ENCODE measurements at places on chromosomes 3 and 15.

GRCh38 chr3:43852066-43852465 lies 161.3 kb downstream of the ABHD5 start:
- DNase-seq, result no peak

- DNase-seq, result no peak
Observed at GRCh38 chr15:34718681-34719665, 35.8 kb downstream of the GJD2 start.

DNA sequence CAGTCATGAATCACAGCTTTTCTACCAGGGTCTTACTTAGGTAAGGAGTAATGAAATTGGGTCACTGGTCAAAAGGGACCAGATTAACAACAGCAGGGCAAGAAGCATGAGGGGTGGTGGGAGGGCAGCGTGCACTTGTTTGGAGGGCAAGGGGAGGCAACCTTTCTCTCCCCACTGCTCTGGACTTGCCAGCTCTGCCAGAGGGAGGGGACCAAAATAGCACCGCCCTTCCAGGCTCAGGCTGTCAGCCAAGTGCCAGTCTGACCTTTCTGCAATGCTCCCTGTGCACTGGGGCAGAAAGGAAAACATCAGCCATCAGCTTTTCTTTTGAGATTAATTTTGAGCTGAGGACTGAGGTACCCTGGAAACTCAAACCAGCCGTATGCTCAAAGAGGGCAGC lies 4.5 kb upstream of the ULK3 start:
- no peak for DNase-seq

- DNase-seq, result peak; percentile 43
Observed at GRCh38 chr3:171460725-171461524, 720 bp upstream of the TNIK start.

- DNase-seq, result no peak
Observed at GRCh38 chr3:53671192-53671960, 174.8 kb downstream of the CHDH start.

GRCh38 chr15:60371175-60372051 lies 26.4 kb downstream of the ANXA2 start:
- peak; percentile 94 for DNase-seq

DNA sequence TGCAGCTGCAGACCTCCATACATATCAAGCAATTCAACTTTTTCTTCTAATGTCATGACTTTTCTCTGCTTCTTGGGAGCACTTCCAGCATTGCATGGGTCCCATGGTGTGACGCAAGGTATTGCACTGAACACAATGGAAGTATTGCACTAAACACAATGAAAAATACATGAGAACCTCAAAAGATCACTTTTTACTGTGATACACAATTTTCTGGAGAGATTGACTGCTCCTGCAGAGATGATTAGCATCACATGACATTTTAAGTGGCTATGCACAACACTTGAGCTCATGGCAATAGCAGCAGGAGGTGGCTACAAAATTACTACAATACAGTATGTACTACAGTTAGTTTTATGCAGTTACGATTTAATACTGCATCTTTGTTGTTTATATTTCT lies 113.5 kb upstream of the BHLHE40 start:
- DNase-seq, result no peak

DNA sequence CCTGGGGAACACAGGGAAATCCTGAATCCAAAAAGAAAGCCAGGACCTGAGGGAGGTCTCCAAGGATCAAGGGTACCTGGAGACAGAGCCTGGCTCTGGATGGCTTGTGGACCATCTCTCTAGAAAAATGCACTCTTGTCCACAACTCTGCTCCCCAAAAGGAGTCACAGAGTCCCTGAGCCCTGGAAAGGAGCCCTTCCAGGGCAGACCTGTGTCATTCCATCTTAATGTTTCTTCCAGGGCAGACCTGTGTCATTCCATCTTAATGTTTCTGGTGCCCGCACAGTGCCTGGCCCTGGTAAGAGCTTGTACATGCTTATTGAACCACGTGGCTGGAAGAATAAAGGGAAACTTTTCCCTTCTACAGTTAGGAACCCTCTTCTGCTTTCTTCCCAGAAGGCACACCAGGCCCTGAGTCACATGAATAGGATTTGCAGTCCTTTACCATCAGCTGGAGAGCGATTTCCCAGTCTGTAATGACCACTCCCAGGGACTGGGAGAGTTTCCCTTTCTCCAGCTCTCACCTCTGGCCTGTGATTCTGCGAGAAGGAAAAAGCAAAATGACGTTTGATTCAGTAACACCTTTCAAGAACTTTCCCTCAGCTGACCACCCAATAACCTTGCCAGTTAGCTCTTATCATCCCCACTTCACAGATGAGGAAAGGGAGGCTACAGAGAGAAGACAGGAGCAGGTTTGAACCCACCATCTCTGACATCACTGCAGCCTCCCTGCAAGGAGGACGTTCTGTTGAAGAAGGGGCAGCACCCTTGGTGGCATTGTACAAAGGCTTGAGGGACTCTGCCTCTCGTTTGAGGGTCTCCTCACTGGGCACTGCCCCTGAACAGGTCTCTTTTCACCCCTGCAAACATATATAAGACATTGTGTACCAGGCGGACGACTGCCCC lies 35.8 kb upstream of the SLCO2A1 start:
- no peak for DNase-seq

DNA sequence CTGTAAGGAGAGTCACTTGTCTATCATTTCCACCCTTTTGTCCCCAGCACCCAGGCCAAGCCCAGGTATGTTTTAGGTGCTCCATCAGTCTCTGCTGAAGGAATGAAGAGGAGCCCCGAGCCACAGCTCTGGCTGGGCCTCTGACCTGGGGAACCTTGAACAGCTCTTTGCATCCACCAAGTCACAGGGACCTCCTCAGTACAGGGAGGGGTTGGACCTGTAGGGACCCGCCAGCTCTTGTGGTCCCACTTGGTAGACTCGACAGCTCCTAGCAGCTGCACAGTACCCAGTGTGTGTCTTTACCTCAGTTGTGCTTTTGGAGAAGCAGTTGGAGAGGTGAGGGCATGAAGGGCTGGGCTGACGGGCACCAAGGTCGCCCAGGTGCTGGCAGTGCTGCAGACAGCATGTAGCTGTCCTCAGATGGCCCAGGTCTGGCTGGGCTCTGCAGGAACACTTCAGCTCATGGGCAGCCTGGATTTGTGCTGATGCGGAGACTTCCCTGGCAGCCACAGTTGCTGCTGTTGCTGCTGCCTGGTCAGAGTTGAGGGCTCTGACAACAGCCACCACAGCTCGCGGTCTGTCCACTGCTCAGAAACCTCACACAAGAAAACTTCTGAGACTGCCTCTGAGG lies 123.6 kb downstream of the CACNA1D start:
- DNase-seq, result no peak

DNA sequence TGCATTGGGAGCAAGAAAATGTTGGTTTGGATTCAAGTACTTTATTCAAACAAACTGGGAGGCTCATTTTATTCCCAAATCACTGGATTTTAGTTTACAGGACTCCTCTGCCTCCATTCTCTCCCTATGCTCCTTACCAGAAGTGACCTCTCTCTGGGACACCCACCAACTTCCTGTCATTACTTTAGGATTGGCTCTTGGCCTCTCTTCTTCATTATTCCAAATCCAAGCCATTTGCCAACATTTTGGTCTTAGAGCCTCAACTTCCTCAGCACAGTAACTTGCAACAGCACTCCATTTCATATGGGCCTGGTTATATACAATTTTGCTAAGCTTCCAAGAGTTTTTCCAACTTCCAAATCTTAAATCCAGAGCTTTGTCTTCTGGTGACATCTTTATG lies 432.1 kb downstream of the NR2F2 start:
- no peak for DNase-seq

GRCh38 chr3:69201658-69202057 lies 79.3 kb upstream of the LMOD3 start:
- no peak for DNase-seq

DNA sequence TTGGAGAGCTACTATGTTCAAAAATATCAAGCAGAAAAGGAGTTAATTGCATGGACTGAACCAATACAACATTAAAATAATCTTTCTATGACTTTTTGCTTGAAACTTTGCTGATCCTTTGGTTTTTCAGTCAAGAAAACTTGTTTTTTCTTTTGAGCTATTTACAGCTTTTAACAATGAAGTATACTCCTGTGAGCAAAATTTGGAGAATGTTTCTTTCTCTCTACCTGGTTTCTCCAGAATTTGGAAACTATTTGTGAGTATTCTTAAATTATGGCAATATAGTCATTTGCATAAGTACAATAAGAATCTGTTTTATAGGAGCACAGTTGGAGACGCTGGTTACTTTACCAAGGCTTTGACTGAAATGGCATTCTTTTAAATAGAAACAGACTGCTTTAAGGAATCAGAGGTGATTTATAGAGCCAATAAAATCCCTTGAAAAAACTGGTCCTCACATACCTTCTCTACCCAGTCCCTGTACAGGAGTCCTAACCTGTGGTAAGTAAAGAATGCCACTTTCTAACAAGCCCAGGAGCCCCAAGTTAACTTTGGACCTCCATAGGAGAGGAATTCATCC lies 127.4 kb downstream of the PLCH1 start:
- DNase-seq, result no peak

GRCh38 chr15:101097111-101097510 lies 154.7 kb downstream of the CHSY1 start:
- DNase-seq, result no peak

DNA sequence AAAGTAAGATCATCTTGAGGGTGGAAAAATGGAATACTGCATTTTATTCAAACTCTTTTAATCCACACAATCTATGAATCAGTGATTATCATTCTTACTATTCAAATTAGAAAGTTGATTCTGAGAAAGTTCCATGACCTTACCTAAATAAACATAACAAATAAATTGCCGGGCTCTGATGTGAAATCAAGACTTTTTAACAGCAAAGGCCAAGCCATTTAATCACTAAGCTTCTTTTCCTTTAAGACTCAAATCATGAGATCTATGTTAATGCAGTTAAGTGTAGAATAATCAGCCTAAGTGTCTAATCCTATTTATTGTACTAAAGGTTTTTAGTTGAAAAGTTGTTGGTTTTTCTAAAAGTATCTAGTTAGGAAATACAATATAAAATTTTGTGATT lies 857.0 kb downstream of the SI start:
- no peak for DNase-seq

DNA sequence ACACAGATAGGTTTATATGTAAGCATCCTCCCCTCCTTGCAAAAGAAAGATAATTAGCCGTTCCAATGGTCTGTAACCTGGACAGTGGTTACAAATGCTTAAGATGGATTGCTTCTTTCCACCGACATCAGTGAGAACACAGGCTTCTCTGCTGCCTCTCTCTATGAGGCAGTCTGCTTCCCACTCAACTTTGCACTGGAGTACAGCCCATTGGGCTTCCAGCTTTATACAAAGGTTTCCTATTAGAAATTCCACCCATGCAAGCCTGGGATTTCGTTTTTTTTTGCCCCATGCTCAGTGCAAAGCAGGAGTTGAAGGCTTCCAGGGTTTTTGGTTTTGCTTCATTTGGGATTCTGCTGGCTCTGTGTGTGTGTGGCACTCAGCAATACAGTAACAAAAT lies 47.3 kb upstream of the C3orf22 start:
- DNase-seq, result no peak

- DNase-seq, result no peak
Observed at GRCh38 chr3:4044619-4045018, 245.4 kb downstream of the LRRN1 start.

DNA sequence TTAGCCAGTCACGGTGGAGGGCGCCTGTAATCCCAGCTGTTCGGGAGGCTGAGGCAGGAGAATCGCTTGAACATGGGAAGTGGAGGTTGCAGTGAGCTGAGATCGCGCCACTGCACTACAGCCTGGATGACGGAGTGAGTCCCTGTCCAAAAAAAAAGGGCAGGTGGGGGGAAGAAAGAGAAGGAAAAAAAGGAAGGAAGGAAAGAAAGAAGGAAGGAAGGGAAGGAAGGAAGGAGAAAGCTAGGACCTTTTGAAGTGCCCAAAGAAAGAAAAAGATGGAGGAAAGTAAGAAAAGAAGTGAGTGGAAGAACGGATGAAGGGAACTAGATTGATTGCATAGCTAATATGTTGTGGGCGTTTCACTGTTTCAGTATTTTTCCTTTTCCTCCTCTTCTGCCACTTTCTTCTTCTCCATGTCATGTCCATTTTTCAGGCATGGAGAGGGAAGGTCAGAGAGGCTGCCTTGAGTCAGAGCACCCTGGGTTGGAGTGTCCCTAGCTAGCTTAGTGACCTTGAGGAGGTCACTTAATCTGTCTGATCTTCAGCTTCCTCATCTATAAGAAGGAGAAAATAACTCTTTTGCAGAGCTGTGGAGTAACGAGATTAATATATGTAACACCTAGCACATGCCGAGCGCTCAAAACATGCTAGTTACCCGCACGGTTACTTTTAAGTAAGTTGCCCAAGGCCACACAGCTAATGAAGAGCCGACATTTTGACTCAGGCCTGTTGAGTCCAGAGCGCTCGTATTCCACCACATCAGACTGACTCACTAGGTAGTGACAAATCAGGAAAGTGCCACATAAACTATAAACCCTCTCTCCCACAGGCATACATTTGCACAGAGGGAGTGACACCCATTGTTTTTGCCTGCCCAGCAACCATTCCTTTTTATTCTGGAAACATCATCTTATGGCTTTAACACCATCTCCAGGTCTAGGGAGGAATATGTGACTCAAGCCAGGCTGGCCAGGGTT lies 42.2 kb downstream of the BHLHE40 start:
- peak; percentile 40 for DNase-seq

GRCh38 chr3:178618197-178618596 lies 82.0 kb downstream of the KCNMB2 start:
- peak; percentile 6 for DNase-seq

GRCh38 chr15:72387741-72388140 lies 10.4 kb upstream of the TMEM202 start:
- DNase-seq, result no peak

DNA sequence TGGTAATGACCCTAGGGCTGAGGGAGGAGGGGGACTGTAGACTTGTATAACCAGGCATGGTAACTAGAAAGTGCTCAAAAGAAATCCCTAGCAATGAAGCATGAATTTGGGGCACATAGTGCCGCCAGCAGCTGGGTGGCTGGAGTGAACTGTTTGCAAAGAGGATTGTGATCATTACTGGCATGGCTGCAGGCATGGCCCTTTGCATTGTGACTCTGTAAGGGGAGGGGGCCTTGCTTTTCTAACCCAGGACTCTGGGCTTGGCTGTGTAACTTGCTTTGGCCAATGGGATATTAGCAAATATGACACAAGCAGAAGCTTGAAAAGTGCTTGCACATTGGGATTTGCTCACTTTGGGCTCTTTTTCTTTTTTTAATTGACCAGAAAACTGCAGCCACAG lies 112.5 kb upstream of the RAD18 start:
- no peak for DNase-seq

DNA sequence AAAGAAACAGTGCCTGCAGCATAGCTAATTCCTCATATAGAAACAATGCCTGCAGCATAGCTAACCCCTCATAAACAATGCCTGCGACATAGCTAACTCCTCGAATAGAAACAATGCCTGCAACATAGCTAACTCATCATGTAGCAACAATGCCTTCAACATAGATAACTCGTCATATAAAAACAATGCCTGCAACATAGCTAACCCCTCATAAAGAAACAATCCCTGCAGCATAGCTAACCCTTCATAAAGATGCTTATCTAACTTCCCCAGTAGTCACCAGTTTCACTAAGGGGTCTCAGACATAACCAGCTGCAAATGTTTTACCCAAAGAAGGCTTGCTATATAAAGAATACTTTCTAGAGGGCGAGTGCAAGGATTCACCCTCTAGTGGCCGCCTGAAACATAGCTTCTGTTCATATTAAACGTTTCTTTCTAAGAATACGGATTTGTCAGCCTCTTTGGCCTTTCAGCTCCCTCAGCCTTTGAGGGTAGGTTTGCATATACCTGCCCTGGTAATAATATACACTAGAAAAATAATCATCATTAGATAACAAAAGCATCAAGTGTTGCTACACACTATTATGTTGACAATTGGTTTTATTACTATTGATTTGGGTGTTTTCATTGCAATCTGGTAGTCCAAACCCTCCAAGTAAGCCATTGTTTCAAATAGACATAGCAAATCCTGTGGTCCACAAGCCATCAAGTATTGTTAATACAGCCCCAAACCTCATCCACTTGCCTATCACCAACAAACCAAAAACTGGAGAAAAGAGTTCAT lies 44.4 kb upstream of the FAN1 start:
- peak; percentile 8 for DNase-seq

Measured in urothelium cell line (cell line).